ENCODE measurements at places on chromosomes 16 and 17.

GRCh38 chr16:2082171-2082982 is 34.6 kb downstream of the TSC2 start:
- no peak for DNase-seq

GRCh38 chr16:66001432-66001831 is 365.1 kb upstream of the CDH5 start:
- no peak for DNase-seq

GRCh38 chr17:61495161-61495857 is 43.1 kb downstream of the TBX4 start:
- no peak for DNase-seq

GRCh38 chr17:42092939-42093338 is 5.3 kb downstream of the ZNF385C start:
- no peak for DNase-seq

All from immature natural killer cell (primary cell).